ENCODE measurements at places on chromosomes 3 and 15.

- DNase-seq = no peak
These were observed 60.2 kb upstream of the ARHGEF26 start for GRCh38 chr3:154061001-154061370.

GRCh38 chr15:29403772-29404171, 134.2 kb upstream of the NSMCE3 start:
- DNase-seq = no peak

GRCh38 chr3:78742041-78742440, 1025.8 kb downstream of the ROBO1 start:
- DNase-seq = no peak

- no peak for DNase-seq
These were observed 2.9 kb downstream of the PLEKHO2 start for GRCh38 chr15:64844576-64845145.

GRCh38 chr15:92020804-92021203, 167.3 kb downstream of the SLCO3A1 start:
- no peak for DNase-seq

GRCh38 chr3:180630371-180630770, 28.4 kb downstream of the TTC14 start:
- DNase-seq = no peak

DNA sequence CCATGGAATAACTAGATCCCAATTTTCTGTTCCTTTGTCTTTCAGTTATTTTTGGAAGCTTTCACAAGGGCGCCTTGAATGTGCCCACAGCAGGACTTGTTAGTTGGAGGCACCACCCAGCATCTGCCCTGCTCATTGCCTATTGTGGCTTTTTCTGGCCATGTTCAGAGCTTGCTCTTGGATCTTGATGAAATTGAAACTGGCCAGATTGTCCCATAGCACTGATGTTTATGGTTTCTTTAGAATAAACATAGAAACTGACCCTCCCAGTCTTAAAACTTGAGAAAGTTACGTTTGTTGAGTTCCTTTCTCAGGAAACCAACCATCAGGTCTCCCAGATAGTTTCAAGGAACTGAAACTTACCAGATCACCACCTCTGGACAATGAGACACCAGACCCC, 474.7 kb downstream of the IL5RA start:
- DNase-seq = no peak

DNA sequence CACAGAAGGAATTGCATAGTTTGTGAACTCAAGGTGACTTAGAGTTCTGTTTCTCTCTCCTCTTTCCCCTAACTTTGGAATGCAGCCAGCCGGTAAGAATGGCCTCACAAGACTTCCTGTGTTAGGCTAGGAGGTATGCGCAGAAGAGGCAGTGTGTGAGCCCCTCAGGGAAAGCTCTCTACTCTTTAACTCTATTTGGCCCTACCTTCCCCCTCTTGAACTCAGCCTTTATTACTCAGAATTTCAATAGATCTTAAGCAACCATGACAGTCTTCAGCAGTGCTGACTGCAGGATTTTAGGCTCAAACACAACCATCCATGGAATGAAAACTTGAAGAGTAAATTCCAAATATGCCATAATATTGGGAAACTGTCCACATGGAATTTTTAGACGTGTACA, 209.5 kb downstream of the DTWD1 start:
- DNase-seq = no peak

DNA sequence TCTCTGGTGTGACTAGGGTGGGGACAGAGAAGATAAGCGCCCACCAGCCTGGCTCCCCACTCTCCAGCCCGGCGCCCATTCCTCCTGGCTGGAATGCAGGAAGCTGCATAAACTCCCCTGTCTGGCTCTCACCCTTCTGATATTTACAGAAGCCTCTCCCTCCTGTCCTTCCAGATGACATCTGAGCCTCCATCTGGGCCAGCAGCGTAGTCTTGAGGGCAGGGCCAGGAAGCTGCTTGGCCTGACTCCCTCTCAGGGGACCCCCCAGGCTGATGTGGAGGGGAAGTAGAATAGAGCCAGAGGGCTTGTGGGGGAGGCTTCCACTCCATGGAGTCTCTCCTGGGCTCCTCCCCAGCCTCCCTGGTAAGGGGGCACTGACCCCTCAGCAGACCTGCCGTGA, 49.9 kb downstream of the LINGO1 start:
- no peak for DNase-seq

GRCh38 chr15:61171209-61171608, 57.9 kb downstream of the RORA start:
- no peak for DNase-seq

DNA sequence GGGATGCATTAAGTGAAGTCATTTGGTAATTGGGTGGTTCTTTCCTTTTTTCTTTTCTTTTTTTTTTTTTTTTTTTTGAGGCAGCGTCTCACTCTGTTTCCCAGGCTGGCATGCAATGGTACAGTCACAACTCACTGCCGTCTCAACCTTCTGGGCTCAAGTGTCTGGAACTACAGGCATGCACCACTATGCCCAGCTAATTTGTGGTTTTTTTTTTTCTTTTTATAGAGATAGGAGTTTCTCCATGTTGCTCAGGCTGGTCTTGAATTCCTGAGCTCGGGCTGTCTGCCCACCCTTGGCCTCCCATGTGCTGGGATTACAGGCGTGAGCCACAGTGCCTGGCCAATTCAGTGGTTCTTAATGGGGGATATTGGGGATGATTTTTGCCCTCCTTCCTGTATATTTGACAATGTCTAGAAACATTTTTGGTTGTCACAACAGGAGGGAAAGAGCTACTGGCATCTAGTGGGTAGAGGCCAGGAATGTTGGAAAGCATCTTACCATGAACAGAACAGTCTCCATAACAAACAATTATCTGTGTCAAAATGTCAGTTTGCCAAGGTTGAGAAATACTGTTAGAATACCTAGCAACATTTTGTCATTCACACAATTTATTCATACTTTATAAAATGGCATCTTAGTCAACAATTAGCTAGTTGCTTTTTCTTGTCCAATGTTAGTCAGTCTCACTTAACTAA, 79.4 kb upstream of the CNTN3 start:
- DNase-seq = no peak

DNA sequence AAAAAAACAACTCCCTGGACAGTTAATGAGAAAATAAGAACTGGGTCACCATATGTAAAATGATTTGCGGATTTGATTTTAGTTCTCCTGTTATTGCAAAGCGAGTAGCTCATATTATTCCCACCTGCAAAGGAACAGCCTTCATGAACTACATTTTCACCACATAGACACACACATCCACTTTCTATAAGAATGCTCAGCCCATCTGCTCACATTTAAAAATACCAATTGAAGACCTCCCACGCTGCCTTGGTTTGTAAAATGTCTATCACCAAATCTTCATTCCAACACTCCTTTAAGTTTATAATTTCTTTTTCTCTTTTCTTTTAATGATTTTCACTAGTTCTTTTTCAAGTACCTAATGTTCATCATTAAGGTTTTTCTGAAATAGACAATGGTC, 148.6 kb downstream of the FGF12 start:
- DNase-seq = no peak

DNA sequence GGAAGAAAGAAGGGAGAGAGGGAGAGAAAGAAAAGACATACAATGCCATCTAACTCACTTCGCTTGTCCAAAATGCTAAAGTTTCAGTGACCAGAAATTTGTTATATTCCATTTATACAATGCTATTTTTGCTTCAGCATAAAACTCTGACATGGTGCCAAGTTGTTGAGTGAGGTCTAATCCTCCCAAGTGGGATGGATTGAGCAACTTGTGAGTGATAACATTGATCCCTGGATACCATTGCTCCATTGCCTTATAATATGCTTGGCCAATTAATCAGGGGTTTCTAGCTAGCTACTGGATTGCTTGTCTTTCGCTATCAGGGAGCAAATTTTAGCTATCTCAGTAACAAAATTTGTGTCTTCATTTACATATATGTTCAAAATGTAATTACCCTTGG, 615.6 kb upstream of the DPPA4 start:
- DNase-seq = no peak

DNA sequence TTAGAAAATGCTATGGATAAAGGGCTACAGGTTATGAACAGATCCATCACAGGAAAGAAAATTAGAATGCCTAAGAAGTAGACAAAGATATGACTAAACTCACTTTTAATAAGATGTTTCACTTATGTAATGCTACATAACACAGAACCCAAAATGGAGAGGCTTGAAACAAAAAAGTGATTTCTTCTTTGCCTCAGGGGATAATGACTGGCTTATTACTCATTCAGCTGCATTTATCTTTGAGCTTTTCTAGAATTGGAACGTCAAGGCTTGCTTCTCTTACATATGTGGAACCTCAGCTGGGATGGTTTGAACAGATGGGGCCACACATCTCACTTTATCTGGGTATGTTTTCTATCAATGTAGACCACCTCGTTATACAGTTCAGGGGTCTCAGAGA, 120.6 kb upstream of the EPHA3 start:
- no peak for DNase-seq

- DNase-seq = no peak
These were observed 49.1 kb upstream of the TMEM158 start for GRCh38 chr3:45275006-45275704.
